ENCODE measurements at places on chromosomes 5 and 9.

- no peak for DNase-seq
Observed at GRCh38 chr5:75545131-75545530, 33.4 kb downstream of the POLK start.

DNA sequence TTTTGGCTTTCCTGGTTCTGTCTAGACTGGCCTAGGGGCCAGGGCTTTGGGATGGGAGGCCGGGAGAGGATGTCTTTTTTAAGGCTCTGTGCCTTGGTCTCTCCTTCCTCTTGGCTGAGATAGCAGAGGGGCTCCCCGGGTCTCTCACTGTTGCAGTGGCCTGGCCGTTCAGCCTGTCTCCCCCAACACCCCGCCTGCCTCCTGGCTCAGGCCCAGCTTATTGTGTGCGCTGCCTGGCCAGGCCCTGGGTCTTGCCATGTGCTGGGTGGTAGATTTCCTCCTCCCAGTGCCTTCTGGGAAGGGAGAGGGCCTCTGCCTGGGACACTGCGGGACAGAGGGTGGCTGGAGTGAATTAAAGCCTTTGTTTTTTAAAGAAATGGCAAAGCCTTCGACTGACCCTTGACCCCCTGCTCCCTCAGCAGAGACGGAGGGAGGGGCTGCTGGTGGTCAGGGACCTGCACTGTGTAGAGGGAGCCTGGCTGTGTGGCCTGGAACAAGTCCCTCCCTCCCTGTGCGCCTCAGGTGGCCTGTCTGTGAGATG, 11.1 kb downstream of the FPGS start:
- no peak for DNase-seq

- no peak for DNase-seq
Observed at GRCh38 chr5:122736086-122736845, 38.6 kb upstream of the SNX2 start.

DNA sequence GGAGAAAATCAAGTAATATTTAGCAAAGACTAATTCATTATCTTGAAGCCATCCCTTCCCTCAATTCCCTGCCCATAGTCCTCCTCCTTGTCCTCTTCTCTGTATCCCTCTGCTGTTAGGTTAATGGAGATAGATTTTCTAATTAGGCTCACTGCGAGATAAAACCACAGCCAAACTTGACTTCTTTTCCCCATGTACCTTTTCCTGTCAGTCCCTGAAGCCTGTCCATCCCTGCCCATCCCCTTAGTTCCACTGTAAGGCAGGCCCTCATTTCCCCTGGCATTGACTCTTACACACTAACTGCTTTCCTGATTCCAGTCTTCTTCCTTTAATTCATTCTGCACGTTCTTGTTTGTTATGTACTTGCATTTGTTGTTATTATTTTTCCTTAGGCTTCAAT, 1.2 kb downstream of the TLR4 start:
- no peak for DNase-seq

GRCh38 chr5:96633820-96634219, 28.4 kb upstream of the CAST start:
- no peak for DNase-seq
